ENCODE measurements at places on chromosomes 7 and 10. TPM values are rescaled to one million over a fixed set of nuclear protein-coding genes. Genes with fewer than 3 reads are reported as not detected.

GRCh38 chr10:85921789-85922188 is 444.8 kb downstream of the GRID1 start:
- no peak for DNase-seq

- DNase-seq = no peak
Observed at GRCh38 chr7:28036696-28037095, 143.9 kb downstream of the JAZF1 start.

DNA sequence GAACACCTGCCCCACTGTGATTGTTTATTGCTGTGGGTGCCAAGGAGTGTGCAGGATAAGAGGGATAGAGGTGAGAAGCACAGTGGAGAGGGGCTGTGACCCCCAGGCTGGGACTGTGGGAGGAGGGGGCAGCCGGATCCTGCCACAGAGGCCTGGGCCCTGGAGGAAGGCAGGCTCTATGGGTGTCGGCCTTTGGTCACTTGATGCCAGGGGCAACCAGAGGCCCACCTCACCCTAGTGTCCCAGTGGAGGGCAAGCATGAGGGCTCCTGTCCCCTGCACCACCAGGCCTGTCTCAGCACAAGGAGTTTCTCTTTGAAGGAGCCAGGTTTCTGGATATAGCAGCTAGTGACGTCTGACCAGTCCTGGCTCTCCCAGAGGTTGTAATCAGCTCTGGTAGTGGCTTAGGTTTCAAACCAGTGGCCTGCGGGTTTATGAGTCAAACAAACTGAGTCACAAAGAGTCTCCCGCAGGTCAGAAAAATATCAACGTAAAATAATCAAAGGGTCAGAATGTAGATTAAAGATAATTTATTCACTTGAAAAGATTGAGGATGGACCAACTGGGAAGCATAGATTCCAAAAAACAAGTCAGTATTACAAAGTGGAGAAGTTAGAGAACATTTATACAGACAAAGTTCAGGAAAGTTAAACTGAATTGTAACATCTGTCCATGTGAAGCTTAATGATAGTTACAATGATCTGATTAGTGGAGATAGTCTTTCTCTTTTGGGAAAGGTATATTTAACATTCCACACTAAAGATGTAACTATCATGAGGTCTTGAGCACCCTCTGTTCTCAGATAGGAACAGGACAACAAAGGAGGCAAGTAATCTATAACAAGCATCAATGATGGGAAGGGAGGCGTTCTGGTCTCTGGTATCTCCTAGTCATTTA is 37.2 kb upstream of the ZNF488 start:
- no peak for DNase-seq

Gene TNRC18
- 44.7 TPM for total RNA-seq

GRCh38 chr7:17362439-17363105 is 64.1 kb downstream of the AHR start:
- no peak for DNase-seq

Gene OPN4
- not detected for total RNA-seq

- no peak for DNase-seq
Observed at GRCh38 chr7:157690833-157691585, 354.2 kb downstream of the DNAJB6 start.

Gene WEE2
- total RNA-seq = not detected

Gene CELF2
- total RNA-seq = 155 TPM

- no peak for DNase-seq
Observed at GRCh38 chr10:67936416-67936815, 52.0 kb downstream of the SIRT1 start.

Gene TRA2A
- 87.6 TPM for total RNA-seq

Gene NUTM2E
- 0.11 TPM for total RNA-seq

- peak; percentile 52 for DNase-seq
Observed at GRCh38 chr7:92813390-92814024, 22.9 kb downstream of the CDK6 start.

GRCh38 chr7:92221766-92222165 is 23.9 kb downstream of the KRIT1 start:
- no peak for DNase-seq

- DNase-seq = no peak
Observed at GRCh38 chr7:142257958-142258357, at the start of gene PRSS58. Gene PRSS58, minus strand, starts transcription at chr7:142258058. Its CDS starts 351 bp downstream, at chr7:142257707.

Gene GIMAP8
- 12.3 TPM for total RNA-seq

GRCh38 chr10:122234416-122234815 is 36.7 kb upstream of the BTBD16 start:
- no peak for DNase-seq

Gene LBX1
- not detected for total RNA-seq

Gene ARHGEF35
- total RNA-seq = 4.0 TPM

DNA sequence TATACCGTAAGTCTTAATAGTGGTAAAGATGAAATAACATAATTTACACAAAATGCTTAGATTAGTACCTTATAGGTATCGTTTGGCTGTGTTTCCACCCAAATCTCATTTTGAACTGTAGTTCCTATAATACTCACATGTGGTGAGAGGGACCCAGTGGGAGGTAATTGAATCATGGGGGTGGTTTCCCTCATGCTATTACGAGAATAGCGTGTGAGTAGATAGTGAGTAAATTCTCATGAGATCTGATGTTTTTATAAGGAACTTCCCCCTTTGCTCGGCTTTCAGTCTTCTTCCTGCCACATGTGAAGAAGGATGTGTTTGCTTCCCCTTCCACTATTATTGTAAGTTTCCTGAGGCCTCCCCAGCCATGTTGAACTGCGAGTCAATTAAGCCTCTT is 426.3 kb upstream of the POT1 start:
- DNase-seq = no peak

Gene PCBD1
- 55.3 TPM for total RNA-seq

Gene CASTOR2
- total RNA-seq = 6.3 TPM

GRCh38 chr7:84136809-84137208 is 57.8 kb downstream of the SEMA3A start:
- no peak for DNase-seq

DNA sequence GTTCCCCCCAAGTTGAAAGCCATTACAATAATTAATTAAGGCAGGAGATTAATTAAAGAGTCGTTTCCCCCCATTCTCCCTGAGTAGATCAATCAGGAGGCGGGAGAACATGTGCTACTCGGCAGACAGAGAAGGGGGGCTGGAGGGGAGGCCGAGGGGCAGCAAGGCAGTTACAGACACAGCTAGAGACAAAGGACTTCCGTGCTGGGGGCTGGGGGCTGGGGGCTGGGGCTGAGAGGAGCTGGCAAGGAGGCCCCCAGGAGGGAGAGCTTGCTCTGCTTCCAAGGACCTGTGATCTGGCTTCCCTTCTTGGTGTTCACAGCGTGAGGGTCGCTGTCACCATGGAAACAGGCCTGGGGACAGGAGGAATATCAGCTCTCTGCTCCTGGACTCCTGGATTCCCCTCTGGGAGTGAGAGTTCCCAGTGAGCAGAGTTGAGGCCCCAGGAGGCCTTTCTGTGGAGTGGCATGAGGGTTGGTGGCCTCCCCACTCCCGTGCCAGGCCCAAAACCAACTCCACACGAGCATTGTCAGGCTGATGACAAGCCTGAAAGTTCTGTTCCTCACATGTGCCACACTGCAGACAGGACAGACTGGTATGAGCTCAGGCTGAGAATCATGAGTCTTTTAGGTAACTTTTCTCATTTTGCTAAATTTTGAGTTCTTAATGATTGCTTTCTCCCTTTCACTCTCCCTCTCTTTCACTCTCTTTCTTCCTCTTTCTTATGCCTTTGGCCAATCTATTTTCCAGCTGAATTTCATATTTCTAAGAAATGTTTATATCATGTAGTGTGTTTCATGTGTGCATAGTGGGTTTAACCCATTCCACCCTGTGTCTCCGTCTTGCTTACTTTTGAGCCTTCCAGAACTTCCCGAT is 16.4 kb downstream of the FAM241B start:
- no peak for DNase-seq

- DNase-seq = no peak
Observed at GRCh38 chr10:29648983-29649268, 14.2 kb upstream of the SVIL start.

DNA sequence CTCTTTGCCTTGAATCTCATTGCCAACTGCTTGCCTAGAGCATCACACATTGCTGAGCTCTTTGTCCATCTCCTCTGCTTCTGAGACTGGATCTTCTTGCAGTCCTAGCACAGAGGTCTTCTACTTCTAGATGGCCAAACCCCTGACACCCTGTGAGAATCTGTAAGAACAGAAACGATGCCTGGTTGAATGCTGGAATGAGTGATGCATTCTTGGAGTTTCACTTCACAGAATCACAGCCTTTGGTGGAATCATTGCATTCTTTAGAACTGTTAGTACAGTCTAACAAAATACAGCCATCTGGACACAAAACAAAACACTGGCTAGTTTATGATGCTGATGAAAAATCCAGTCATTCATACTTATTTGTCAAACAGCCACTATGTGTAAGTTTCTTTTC is 141.7 kb upstream of the ITGB1 start:
- no peak for DNase-seq

- DNase-seq = no peak
Observed at GRCh38 chr10:533186-533585, 156.3 kb downstream of the DIP2C start.

DNA sequence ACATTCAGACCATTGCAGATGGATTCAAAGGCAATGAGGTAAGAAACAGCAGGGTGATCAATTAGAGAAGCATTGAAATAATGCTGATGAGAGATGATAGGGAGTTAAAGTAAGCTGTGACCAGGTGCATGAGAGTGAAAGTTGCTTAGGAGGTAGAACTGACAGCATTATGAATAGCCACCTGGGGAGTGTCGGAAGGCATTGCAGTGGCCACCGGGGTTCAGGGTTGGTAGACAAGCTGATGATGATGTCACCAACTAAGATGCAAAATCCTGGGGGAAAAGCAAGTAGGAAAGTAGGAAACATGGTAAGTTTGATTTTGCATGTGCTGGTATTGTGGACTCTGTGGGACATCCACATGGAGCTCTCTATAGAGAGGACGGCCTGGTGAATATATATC is 211.9 kb upstream of the ETV1 start:
- DNase-seq = no peak

GRCh38 chr7:70142247-70142932 is 544.1 kb downstream of the AUTS2 start:
- no peak for DNase-seq

GRCh38 chr7:55104712-55105433 is 86.1 kb downstream of the EGFR start:
- DNase-seq = no peak

DNA sequence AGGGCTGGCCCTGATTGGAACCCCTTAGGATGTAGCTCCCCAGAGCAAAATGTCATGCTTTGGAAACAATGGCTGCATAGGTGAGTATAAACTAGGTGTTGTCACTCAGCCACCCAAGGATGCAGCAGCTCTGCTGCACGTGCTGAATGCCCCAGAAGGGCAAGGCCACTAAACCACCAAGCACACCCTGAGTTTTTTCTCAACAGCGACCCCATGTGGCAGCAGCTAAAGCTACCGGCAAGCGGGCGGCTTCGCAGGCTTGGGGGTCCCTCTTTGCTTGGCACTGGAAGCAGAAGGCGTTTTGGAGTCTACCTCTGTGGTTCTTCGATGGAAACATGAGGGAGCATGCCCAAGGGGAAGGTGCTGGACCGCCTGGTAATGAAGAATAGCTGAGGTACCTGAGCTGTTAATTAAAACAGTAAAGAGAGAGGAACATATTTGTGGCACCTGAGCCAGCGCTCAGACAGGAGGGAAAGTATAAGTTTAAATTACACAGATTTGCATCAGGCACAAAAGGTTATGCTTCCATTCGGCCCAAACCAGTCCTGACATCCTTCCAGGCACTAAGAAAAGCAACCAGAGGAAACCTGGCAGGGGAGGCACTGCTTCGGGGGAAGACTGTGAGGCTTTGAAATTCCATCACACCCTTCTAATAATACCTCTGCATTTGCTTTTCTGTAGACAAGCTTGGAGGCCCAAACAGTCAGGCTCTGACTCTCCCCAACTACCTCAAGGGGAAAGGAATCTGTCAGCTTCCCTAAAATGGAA is 152.1 kb downstream of the GFRA1 start:
- no peak for DNase-seq

- DNase-seq = no peak
Observed at GRCh38 chr7:12851841-12852240, 164.4 kb downstream of the ARL4A start.

Gene PTPRE
- total RNA-seq = 25.2 TPM

GRCh38 chr10:44511166-44511565 is 126.3 kb upstream of the CXCL12 start:
- no peak for DNase-seq

All from CD8-positive, alpha-beta memory T cell (primary cell).